Suppressor macrophage treated with lipopolysaccharide for 4 hours (primary cell): ENCODE measurements at places on chromosomes 13 and 19.

DNA sequence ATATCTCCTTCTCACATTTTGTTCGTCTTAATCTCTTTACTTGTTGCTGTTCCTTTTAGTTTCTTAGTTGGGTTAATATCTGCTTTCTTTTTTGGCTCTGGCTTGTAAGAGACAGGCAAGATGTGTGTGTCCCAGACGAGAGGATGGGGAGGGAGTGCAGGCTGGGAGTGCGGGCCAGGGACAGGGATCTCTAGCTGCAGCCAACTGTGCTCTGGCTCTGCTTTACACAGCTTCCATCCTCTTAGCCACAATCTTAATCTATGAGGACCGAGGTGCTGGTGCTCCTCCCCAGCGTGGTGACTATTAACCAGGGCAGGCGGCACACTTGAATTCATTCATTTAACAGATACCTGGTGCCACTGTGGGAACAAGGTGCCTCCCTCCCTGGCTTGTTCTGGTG, 70.9 kb upstream of the WASF3 start:
- DNase-seq: no peak

DNA sequence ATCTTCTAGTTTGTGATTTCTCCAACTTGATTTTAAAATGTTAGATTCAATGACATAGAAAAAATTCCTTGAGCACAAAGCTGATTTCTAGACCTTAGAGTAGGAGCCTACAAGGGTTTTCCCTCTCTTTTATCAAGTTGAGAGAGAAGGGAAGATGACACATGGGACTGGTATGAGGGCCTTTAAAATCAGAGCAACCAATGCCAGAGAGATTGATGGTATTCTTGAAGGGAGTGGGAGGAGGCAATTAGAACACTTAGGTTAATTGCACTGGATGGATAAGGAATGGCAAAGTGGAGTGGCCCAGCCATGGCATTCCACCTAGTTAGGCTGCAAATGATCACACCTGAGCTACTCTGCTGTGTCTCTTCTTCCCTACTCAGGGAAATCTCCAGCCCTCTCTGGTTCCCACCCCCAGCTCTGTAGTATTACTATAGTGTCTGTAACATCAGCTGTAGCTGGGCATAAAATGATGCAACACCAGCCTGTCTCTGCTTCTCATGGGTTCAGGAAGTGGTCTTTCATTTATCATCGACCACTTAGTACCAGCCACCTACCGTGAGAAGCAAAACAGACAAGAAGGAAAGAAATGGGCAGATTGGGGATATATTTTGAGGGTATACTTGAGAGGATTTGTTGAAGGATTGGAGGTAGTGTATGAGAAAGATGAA, 333.6 kb downstream of the DLEU7 start:
- no peak for DNase-seq

- DNase-seq: no peak
Observed at GRCh38 chr19:4604912-4605311, 34.4 kb upstream of the TNFAIP8L1 start.

DNA sequence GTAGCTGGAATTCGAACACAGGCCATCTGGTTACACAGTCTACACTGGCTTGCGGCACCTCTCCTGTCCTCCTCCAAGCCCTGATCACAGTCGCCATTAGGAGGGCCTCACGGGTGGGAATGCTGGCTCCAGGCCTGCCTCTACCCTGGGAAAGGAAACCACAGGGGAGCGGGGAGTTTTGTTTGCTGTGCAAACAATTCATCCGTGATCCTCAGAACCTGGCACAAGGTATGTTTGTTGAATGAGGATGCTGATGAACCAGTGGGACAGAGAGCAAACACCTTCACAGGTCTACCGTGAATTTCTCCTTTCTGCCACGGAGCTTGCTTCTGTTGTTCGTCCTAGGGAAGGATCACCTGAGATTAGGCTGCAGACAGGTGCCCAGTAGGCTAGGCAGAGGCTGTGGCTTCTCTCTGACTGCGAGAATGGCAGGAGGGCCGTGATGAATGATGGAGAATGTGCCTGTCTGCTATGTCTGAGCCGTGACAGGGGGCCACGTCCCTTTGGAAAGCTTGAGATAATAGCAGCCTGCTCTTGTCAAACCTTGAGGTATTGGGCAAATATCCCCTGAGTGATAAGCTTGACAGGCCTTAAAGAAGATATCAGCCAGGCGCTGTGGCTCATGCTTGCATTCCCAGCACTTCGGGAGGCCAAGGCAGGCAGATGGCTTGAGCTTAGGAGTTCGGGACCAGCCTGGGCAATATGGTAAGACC, 36.7 kb downstream of the PIN1 start:
- DNase-seq: no peak

GRCh38 chr19:49499030-49499670, 2.9 kb downstream of the RPS11 start:
- DNase-seq: no peak
